Activated CD4-positive, alpha-beta T cell treated with anti-CD3 and anti-CD28 coated beads, Interleukin-2, amount 50 U/mL, for 1 hour (primary cell): ENCODE measurements at places on chromosomes 16 and 17.

- no peak for DNase-seq
Measured at GRCh38 chr16:54901606-54902005, 29.1 kb upstream of the IRX5 start.

GRCh38 chr16:83338941-83339340, 468.8 kb upstream of the HSBP1 start:
- DNase-seq = no peak

DNA sequence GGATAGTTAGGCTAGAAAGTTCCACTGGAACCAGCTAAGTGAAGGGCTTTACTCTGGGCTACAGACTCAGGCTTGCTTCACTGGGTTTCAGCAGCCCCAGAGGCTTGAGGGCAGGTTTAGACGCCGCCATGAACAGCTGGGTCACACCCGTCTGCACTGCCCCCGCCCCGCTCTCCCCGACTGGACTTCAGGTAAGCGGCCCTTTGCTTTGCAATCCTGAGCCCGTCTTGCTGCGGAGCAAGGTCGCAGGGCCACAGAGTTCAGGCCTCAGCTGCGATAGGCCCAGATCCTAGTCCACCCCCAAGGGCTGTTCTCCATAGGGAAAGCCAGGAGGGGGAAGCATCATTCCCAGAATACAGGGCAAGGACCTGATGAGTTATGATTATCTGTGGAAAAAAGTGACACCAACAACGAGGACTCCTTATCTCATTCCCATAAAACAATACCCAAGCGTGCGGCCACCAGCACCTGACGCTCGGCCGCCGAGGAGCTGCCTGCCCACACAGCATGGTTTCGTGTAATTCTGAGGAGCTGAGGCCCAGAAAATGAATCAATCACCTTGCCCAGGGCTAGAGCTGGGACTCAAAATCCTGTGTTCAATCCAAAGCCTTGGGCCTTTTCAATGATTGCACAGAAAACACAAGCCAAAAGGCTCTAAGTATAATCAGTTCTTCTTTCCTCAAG, 20.4 kb downstream of the MEAK7 start:
- DNase-seq = no peak

DNA sequence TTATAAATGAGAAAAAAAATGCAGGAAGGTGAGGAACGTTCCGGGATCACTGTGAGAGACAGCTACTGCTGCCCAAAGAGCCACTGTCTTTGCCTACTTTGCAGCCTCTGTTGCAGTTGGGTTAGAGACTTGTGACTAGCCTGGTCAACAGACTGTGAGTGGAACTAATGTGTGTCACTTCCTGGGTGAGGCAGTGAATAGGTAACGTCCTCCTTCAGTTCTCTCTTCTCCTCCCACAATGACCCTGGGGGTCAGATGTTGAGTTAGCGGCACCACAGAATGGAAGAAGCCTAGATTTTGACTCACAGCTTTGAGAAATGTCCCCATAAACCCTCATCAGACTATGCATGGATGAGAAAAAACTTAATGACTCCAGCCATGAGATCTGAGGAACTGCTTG, 5.2 kb downstream of the C16orf46 start:
- no peak for DNase-seq

DNA sequence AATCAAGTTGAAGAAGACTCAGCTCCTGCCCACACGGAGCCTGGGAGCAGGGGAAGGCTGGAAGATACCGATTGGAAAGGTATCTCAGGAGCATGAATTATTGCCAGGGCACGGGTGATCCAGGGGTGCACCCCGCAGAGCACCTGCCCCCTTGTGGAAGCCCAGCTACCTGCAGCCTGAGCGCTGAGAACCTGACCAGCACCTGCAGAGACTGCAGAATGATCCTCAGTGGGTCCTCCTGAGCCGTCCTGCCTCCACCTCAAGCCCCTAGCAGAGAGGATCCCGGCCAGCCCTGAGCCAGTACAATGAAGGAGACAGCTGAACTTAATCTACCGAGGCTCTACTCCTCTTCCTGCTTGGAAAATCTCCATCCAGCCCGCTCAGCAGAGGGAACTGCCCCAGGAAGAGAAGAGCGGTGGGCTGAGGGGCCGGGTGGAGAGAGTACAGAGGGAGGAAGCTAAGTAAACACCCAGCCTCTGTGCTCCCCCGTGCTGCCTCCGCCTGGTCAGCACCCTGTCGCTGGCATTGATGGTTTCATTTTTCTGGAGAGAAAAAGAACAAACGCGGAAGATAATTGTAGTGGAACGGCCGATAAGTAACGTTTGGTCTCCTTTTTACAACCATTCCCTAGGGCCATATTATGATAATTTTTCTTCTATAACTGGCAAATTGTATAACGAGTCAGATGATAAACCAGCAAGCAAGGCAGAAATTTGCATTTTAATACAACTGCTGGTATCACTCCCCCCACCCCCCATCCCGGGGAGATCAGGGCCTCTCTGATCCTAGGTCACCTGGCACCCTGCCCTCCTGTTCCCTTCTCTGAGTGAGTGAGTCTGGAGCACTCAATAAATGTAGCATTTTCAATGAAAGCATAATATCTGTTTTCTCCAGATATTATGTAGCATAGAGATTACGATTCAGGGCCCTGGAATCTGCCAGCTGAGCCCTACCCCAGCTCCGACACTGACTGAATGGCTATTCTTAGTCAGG, 204.5 kb upstream of the RPL38 start:
- peak; percentile 67 for DNase-seq

- DNase-seq = no peak
Measured at GRCh38 chr16:12160815-12161550, 184.4 kb downstream of the SNX29 start.

DNA sequence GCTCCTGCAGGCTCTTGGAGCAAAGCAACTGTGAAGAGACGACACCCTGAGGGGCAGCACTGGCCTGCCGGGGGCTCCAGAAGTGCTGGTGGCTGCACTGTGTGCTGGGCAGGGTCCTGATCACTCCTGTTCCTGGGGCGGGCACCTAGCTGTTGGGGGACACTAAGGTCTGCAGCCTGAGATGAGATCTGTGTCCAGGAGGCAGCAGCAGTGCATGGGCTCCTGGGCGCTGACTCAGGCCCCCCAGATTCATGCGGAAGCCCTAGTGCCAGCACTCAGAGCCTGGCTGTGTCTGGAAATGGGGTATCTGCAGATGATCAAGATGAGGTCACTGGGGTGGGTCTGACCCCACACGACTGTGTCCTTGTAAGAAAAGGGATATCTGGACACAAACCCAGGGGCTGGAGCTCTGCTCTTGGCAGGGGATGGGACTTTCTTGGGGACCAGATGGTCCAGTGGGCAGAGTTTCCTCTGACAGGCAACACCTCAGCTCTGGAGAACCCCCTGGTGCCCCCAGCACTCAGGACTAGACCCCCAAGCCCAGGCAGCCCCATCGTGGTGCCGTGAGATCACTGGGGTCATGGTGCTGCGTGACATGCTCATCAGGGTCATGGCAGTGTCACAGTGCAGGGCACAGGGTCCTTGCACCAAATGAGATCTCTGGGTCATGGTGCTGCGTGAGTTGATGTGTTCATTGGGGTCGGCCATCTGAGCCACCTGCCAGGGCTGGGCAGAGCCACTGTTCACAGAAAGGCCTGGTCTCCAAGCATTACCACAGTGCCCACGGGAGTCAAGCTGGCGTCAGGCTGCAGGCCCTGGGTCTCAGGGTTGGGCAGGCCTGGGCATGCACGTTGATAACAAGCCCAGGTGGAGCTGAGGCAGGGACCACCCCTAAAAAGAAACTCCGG, 9.5 kb downstream of the FAAP100 start:
- no peak for DNase-seq

DNA sequence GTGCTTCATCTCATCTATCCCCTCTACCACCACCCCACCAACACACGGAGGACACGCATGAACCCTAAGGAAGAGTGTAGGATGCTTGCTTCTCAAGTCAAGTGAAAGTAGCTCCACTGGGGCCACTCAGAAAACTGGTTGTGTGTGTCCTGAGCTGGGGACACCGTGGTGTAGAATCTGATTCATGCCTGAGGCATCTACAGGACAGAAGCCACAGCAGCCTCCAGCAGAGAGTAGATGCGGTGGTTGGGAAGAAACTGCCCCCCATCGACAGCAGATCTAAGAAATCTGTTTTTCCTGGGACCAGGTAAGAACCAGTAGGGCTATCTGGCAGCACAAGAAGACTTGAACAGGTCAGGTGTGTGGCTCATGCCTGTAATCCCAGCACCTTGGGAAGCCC, 51.9 kb upstream of the HLF start:
- no peak for DNase-seq

- no peak for DNase-seq
Measured at GRCh38 chr16:55876854-55877253, 1.7 kb upstream of the CES5A start.

- DNase-seq = no peak
Measured at GRCh38 chr16:70432356-70432722, 6.6 kb downstream of the ST3GAL2 start.

DNA sequence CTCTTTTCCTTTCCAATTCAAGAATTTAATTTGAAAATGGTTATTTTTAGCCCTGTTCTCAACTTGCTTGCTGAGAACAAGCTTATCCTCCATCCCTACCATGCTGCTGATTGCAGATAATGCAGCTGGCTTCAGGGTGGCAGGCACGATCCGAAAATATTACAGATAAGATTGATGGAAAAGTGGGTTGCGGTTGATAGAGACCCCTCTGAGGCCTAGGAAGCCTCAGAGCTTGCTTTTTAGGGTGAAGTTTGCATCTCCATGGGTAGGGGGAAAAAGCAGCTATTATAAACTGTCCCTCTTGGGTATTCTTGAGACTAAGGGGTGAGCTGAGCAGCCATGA, 116.5 kb upstream of the GOT2 start:
- DNase-seq = no peak

- DNase-seq = no peak
Measured at GRCh38 chr16:9599415-9600120, 508.1 kb downstream of the HAPSTR1 start.

DNA sequence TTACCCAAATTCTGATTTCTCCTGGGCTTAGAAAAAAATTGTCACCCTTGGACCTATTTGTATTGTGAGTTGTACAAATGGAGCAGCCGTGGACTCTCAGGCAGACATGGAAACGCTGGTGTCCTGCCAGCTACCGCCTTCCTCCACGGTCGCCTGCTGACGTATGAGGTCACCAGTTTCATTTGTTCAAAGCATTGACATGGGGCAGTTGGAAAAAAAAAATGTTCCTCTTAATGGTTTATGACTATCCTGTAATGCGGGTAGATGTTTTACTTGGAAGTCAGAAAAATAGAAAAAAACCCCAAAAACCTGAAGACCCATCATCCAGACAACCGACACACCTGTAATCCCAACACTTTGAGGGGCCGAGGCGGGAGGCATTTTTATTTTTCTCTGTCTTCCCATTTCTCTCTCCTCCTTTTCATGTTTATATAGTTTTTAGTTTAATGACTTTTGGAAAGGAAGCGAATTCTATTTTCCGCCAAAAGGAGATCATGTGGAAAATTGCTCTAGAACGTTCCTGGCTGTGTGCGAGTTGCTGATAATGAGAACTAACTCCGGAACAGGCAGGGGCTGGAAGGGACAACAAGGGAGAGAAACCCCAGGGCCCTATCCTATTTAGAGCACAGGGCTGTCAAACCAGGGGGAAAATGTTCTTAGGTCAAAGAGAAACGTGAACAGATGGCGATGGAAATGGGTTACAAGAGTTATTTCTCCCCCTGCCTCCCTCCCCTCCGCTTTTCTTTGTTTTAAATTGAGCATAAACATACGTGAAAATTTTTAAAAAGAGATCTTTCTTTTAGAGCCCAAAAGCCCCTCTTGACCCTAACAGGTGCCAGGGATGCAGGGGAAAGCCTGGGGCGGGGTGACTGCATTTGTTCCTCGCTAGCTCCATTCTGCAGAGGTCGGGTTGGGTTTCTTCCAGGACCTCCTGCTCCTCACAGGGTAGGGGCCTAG, 13.7 kb downstream of the DNAH17 start:
- no peak for DNase-seq

DNA sequence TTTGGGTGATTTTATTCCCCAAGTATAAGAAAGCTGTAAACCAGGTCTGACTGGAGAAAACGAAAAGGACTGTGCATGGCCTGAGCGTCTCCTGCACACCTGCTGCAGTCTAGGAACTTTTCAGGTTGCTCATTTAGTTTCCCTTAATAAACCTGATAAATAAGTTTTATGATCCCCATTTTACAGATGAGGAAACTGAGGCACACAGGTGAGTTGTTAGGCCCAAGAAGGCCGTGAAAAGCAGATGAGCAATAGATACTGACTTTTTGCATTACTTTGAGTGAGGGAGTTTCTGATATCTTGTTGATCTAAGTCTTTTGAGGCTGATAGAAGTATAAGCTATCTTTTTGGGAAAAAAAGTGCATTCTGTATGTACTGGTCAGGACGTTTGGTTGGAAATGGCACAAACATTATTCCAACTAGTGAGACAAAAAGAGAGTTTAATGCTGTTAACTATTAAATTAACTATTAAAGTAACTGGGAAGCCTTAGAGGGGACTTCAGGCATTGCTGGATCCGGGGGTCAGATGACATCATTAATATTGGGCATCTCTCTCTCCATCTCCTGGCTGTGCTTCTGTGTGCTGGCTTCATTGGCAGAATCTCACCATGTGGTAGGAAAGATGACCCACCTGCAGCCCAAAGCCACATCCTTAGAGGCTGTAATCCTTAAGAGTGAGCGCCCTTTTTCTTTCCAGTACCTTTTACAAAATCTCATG, 163.4 kb downstream of the CMIP start:
- no peak for DNase-seq

- DNase-seq = no peak
Measured at GRCh38 chr17:57535249-57535966, 209.7 kb downstream of the CCDC182 start.
